ENCODE measurements at places on chromosomes 5 and 9.
A peak's percentile ranks its signal among the peaks of the same experiment; 100 is the strongest.

DNA sequence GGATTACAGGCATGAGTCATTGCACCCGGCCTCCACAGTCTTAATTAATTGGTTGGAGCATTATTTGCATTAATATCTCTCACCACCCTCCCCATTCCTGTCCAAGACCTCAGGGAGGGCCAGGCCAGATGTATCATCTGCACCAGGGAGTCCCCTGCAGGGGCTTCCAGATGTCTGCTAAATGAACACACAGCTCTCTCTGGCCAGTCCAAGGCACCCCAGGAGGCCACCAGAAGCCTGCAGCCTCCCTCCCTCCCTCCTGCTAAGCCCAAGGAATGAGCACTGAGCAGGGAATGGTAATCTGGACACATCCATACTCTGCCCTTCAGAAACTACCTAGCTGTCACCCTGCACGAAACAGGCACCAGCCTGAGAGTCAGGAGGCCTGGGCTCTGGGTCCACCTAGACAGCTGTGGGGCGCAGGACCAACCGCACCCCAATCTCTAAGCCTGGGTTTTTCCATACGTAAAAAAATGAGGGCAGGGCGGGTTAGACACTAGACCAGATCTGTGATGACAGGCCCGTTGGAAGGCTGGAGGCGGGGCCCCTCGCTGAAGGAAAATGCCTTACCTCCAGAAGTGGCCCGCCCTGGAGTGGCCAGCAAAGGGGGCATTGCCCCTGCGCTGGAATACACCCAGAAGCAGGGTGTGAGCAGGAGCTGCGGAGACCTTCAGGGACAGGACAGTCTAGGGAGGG is 8.3 kb downstream of the CIZ1 start:
- no peak for DNase-seq

DNA sequence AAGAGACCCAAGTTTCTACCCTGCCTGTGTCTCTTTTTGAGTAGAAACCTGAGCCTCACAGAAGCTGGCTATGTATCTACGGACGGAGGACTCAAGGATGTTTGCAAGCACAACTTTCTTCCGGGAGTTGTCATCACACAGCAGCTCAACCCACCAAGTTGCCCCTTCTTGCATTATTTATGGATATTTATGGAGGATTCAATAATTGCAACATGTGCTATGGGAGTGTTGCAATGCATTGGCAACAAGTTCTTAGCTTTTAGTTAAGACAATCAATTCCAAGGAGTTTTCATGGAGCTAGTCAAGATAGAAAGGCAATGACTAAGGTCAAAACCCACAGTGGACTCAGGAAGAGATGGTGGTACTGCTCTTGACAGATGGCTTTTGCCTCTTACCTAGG is 336.9 kb downstream of the ENC1 start:
- no peak for DNase-seq

GRCh38 chr5:168929656-168930055 is 350.5 kb upstream of the PANK3 start:
- DNase-seq: no peak

GRCh38 chr9:37508135-37508833 is 22.5 kb downstream of the POLR1E start:
- DNase-seq: no peak

- DNase-seq: no peak
These were observed 169.4 kb upstream of the GLRA1 start for GRCh38 chr5:152094060-152094459.

GRCh38 chr9:135152614-135153334 is 65.3 kb downstream of the OLFM1 start:
- no peak for DNase-seq

DNA sequence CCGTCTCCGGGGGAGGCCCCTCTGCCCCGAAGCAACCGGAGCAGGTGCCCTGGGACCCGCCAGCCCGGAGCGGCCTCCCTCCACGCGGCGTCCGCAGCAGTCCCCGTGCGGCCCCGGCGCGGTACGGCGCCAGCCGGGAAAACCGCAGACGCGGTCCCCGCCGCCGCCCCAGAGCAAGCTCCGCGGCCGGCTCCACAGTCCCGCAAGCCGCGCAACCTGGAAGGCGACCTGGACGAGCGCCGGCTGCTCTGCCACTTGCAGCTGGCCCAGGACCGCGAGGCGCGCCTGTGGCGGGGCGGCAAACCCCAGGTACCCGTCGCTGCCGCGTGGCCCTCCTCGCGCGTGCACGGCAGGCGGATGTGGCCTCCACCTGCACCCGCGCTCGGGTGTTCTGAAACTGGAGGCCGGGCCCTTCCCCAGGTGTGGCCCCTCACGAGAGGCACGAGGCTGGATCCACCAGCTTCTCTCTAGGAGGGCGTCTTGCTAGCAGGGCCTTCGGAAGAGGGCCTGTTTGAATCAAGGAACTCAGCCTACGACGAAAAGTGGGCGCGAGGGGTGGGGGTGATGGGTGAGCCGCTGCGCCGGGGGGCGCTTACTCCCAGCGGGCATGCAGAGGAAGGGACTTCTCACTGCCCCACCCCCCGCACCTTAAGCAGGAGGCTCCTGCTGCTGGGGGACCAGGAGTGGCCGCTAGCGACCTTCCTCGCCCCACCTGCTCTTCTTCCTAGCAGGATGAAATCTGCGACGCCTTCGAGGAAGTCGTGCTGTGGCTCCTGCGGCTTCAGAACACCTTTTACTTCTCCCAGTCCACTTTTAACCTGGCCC is 602 bp downstream of the CCNI2 start:
- no peak for DNase-seq

DNA sequence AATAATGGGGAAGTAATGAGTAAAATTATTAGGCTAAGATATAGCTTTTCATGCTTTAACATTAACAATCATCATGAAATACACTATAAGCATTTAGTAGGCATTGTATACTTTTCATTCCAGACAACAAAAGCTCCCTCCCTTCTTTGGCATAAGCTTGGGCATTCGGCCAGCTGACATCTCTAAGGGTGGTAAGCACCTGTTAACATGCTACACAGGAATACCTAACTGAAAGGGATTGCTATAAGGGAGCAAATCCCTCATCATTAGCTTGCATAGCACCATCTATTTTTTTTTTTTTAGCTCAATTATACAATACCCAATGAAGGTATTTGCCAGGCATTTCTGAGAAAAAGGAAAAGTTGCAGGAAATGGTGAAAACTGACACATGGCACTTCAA is 16.6 kb downstream of the STRBP start:
- no peak for DNase-seq

GRCh38 chr5:148474025-148474511 is 90.3 kb downstream of the FBXO38 start:
- peak; percentile 72 for DNase-seq

DNA sequence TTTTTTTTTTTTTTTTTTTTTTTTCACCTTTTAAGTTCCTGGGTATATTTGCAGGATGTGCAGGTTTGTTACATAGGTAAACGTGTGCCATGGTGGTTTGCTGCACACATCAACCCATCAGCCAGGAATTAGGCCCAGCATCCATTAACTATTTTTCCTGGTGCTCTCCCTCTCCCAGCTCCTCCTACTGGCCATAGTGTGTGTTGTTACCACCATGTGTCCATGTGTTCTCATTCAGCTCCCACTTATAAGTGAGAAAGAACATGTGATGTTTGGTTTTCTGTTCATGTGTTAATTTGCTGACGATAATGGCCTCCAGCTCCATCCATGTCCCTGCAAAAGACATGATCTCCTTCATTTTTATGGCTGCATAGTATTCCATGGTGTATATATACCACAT is 350.5 kb downstream of the MAN2A1 start:
- peak; percentile 16 for DNase-seq

DNA sequence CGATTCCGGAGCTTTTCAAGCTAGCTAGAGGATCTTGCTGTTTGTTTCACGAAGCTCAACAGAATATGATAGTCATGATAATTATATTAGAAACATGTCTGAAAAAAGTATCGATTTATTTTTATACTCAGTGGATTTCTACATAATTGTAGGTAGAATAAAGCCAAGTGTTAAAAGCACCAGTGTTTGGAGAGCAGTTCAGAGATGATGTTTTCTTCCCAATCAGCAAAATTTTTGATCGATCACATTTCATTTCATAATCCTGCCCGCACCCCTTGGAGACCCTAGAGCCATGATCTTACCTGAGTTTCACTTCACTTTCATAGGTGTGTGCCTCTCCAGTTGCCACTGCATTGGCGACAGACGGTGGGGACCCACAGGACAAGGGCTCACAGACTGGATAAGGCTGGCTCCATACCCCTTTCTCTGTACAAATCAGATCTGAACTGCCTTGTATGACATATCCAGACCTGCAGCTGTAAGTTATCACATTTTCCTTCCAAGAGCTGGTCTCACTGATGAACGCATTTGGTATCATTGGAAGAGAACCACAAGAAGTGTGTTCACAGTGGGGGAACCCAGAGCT is 68.3 kb upstream of the TXNDC8 start:
- DNase-seq: no peak

- DNase-seq: no peak
These were observed 1262.2 kb downstream of the EFNA5 start for GRCh38 chr5:106408570-106408969.

GRCh38 chr9:10764481-10764880 is 151.7 kb upstream of the PTPRD start:
- no peak for DNase-seq

GRCh38 chr5:178230879-178231538 is 1.6 kb downstream of the PHYKPL start:
- peak; percentile 26 for DNase-seq

- DNase-seq: peak; percentile 63
These were observed 246.1 kb downstream of the MARCHF11 start for GRCh38 chr5:15933259-15934207.

GRCh38 chr9:4857163-4857810 is 64.5 kb downstream of the RCL1 start:
- no peak for DNase-seq

GRCh38 chr9:110320651-110321445 is 16.8 kb downstream of the TXNDC8 start:
- DNase-seq: no peak

- no peak for DNase-seq
These were observed 7.5 kb upstream of the OTULINL start for GRCh38 chr5:14574096-14574495.

DNA sequence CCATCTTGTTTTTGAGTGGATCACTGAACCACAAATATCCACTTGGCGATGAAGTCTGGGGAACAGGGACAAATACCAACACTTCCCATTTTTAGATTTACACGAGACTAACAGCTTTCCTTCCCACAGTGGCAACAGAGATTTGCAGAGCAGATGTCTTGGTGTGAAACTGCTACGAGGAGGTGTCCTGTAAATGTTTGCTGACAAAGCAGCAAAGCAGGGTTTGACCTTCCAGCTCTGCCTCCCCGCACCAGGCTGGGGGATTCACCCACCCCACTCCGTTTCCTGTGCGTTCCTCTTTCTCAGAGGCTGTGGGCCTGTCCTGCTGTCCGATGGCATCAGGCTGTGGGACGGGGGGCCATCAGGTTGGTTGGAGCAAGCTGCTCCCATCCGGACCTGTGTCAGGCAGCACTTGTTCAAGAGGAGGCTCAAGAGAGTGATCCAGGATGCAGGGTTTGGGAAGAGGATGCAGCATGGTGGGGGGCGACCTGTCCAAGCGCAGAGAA is 693 bp upstream of the RGS3 start:
- no peak for DNase-seq

GRCh38 chr5:50900952-50901510 is 234.6 kb downstream of the PARP8 start:
- DNase-seq: no peak

DNA sequence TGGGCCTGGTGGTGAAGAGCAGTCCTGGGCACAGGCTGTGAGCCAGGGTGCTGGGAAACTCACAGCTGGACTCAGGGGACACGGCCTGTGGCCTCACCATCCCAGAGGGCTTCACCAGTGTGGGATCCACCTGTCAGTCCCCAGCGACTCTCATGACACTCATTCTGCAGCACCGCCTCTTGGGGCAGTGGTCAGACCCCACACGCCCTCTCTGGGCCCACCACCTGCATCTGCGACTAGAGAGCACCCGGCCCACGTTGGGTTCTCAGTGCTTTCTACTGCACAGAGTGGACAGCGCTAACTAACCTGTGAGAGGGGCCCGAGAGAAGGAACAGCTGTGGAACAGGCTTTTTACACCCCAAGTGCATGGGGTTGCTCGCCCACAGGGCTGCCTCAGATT is 45.8 kb upstream of the GARNL3 start:
- DNase-seq: no peak

GRCh38 chr5:149762958-149763630 is 33.0 kb downstream of the PPARGC1B start:
- no peak for DNase-seq

GRCh38 chr5:30764704-30765103 is 428.8 kb upstream of the CDH6 start:
- DNase-seq: no peak

- DNase-seq: peak; percentile 55
These were observed at the start of gene PTCH1 for GRCh38 chr9:95516734-95517558. TSS of gene PTCH1 (minus strand) at chr9:95516971.

GRCh38 chr9:1647776-1648175 is 367.4 kb upstream of the SMARCA2 start:
- no peak for DNase-seq

DNA sequence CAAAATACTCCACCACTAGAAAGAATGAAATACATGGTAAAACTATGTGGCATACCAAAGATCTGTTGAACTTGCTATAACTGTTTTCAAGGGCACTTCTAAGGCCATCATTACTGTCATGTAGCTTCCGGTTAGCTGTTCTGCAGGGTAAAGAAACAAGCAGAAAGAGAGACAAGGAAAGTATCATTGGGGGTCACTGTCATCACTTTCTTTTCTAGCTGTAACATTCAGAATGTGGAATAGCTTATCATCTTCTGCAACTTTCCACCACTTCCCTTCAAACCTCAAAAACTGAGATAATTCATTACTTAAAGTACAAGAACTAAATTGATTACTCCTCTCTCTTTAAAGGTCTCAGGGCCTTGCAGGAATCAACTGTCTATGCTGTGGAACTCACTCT is 57.6 kb downstream of the RASEF start:
- DNase-seq: no peak

- DNase-seq: no peak
These were observed 282.9 kb downstream of the NR3C1 start for GRCh38 chr5:143120460-143121134.

DNA sequence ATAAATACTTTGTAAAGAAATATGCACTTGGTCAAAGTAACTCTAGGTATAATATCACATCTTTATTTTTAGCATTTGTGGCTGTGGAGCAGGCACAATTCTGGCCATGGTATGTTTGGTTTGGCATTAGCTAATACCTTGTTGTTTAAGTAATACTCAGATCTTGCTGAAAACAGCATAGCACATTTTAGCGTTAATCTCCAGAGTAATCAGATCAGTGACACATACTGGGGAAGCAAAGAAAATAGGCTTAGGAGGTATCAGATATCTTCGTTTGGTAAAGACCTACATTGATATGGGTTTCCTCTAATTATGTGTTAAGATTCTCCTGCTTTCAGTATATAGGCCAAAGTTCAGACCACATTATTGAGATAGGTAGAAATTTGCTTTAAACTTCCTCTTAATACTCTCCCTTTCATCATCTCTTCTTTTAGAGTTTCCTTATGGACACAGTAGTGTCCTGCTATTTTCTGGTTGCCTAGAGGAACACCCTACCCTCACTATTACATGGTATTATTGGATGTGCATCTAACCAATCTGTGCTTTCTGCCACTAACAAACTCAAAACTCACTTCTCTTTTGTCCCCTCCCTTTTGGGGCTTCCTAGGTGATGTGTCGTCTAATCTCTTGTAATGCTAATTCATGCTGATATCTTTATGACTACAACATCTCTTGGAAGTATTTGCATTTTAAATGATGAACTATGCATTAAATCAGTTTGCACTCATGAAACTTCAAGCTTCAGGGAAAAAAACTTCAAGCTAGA is 437.3 kb upstream of the ADAMTSL1 start:
- DNase-seq: no peak
